ENCODE measurements at places on chromosomes 4 and X. TPM values are rescaled to one million over a fixed set of nuclear protein-coding genes. Genes with fewer than 3 reads are reported as not detected.

RNF175 gene
- 1.4 TPM for total RNA-seq

- no peaks in the 10 kb centered on the region for H3K27me3 ChIP-seq
- H3K36me3 ChIP-seq: no peaks in the 10 kb centered on the region
- no peak overlapping the region for H3K27ac ChIP-seq
- no peaks in the 10 kb centered on the region for H3K4me1 ChIP-seq
These were observed 22.0 kb upstream of the PPARGC1A start for GRCh38 chr4:23911675-23912455.

DNA sequence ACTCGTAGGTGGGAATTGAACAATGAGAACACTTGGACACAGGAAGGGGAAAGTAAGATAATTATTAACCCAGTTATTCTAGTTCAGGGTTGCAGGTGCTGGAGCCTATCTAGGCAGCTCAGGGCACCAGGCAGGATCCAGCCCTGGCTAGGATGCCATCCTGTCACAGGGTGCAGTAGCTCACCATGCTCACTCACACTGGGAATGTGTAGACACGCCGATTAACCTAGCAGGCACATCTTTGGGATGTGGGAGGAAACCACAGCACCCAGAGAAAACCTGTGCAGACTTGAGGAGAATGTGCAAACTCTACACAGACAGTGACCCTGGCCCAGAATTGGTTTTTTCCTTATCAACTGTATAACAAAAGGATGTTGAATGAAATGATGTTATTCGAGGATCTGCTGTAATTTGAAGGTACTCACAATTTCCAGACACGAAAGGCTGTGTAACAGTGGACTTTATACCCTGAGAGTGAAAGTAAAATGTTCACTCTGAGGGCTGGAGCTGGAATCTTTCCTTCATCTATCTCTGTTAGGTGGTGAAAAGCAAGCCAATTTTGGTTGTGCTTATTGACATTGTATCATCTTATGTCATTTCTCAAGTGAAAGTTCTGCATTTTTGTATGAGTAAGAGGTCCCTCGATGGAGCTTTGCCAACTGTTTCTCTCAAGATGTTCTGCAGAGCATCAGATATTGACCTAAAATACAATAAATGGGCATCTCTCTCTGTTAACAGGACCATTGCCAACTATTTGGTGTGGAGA lies 78.8 kb downstream of the PHEX start:
- no peaks in the 10 kb centered on the region for H3K27me3 ChIP-seq
- no peaks in the 10 kb centered on the region for H3K4me1 ChIP-seq
- H3K4me3 ChIP-seq: no peak overlapping the region
- no peak for DNase-seq
- H3K36me3 ChIP-seq: no peaks in the 10 kb centered on the region
- peak overlapping the region; percentile 71 for H3K27ac ChIP-seq

- no peak overlapping the region for H3K27ac ChIP-seq
- H3K36me3 ChIP-seq: no peaks in the 10 kb centered on the region
- DNase-seq: no peak
- no peaks in the 10 kb centered on the region for H3K4me1 ChIP-seq
- H3K27me3 ChIP-seq: no peaks in the 10 kb centered on the region
These were observed 61.8 kb downstream of the VMA21 start for GRCh38 chrX:151458824-151459223.

DNA sequence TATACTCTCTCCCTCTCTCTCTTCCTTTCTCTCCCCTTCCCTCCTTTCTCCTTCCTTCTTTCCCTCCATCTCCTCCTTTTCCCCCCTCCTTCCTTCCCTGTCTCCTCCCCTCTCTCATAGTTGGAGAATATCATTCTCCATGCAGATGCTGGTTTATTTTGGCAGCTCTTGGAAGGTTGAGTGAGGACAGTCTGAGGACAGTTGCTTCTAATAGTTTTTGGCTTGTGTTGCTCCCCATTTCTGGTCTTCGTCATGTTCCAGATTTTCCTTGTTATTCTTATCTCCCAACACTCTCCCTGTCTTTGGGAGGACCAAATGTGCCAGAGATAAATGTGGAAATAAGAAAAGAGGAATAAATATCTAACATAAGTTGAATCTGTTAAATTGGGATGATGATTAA lies 263.0 kb downstream of the FRMPD4 start:
- H3K27ac ChIP-seq: no peak overlapping the region
- no peaks in the 10 kb centered on the region for H3K36me3 ChIP-seq
- no peaks in the 10 kb centered on the region for H3K27me3 ChIP-seq
- no peaks in the 10 kb centered on the region for H3K4me1 ChIP-seq
- no peak for DNase-seq
- H3K4me3 ChIP-seq: no peak overlapping the region

GRCh38 chr4:153733751-153734448 lies 25.9 kb downstream of the RNF175 start:
- H3K4me1 ChIP-seq: no peaks in the 10 kb centered on the region
- H3K36me3 ChIP-seq: no peaks in the 10 kb centered on the region
- no peak overlapping the region for H3K27ac ChIP-seq
- no peak for DNase-seq
- no peak overlapping the region for H3K4me3 ChIP-seq
- H3K27me3 ChIP-seq: no peaks in the 10 kb centered on the region
